ENCODE measurements at places on chromosomes 11 and 22.
A peak's percentile ranks its signal among the peaks of the same experiment; 100 is the strongest.

GRCh38 chr11:45585205-45585604, 80.2 kb downstream of the CHST1 start:
- no peak for DNase-seq

DNA sequence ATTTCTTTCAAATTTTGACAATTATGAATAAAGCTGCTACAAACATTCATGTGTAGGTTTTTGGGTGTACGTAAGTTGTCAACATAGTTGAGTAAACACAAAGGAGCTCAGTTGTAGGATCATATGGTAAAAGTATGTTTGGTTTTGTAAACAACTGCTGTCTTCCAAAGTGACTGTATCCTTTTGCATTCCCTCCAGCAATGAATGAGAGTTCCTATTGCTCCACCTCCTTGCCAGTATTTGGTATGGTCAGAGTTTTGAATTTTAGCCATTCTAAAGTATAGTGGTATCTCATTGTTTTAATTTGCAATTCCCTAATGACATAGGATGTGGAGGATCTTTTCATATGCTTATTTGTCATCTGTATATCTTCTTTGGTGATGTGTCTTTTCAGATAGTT, 28.0 kb upstream of the PHOX2A start:
- no peak for DNase-seq

DNA sequence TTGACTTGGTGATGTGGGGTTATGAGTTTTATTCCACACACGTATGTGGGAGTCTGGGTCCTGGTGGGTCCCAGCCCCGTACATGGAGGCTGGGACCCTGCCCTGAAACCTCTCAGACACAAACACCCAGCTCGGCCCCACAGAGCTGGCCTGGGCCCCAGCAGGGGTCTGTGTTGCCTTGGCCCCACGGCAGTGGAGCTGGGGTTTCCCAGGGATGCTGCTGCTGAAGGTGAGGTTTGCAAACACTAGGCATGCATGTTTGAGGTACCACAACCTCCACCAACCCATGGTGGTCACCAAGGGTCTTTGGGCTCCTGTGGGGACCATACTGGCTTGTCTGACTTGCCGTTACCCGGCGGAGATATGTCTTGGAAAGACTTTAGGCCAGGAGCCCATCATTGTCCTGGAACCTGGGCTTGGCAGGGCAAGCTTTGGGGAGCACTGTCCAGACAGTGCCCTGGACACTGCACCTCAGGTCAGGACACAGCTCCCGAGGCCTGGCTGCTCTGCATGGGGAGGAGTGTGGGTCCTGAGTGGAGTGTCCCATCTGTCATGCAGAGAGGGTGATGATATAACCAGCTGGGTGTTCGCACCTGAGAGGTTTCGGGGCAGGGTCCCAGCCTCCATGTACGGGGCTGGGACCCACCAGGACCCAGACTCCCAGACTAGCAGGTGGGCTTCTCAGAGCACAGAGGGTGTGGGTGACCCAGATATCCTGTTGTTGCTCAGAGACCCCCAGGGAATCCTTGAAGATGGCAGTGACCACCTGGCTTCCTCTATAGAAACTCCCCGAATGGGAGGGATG, 63.3 kb downstream of the KCNQ1 start:
- DNase-seq, result no peak

DNA sequence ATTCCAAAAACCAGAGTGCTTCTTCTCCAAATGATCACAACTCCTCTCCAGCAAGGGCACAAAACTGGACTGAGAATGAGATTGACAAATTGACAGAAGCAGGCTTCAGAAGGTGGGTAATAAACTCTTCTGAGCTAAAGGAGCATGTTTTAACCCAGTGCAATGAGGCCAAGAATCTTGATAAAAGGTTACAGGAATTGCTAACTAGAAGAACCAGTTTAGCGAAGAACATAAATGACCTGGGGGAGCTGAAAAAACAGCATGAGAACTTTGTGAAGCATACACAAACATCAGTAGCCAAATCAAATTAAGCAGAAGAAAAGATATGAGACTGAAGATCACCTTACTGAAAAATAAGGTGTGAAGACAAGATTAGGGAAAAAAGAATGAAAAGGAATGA, 15.5 kb downstream of the OR52M1 start:
- DNase-seq, result no peak

DNA sequence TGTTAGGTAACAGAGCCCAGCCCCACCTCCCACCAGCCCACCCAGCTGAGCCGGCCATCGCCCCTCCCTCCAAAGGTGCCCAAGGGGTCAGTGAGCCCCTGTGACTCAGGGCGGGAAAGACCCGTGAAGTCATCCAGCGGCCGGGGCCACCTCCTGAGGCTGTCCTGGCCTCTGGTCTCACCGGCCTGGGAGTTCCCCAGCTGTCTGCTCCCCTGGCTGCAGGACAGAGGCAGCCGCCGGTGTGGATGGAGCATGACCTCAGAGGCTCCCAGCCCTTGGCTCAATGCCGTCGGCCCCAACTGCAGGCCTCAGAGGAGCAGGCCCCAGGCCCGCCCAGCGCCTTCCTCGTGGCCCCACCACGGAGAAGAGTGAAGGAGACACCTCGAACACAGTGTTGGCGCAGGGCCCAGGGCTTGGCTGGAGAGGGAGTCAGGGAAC, 28.7 kb downstream of the RPL3 start:
- DNase-seq, result no peak

- no peak for DNase-seq
Observed at GRCh38 chr11:29187215-29187614, 829.6 kb downstream of the KCNA4 start.

DNA sequence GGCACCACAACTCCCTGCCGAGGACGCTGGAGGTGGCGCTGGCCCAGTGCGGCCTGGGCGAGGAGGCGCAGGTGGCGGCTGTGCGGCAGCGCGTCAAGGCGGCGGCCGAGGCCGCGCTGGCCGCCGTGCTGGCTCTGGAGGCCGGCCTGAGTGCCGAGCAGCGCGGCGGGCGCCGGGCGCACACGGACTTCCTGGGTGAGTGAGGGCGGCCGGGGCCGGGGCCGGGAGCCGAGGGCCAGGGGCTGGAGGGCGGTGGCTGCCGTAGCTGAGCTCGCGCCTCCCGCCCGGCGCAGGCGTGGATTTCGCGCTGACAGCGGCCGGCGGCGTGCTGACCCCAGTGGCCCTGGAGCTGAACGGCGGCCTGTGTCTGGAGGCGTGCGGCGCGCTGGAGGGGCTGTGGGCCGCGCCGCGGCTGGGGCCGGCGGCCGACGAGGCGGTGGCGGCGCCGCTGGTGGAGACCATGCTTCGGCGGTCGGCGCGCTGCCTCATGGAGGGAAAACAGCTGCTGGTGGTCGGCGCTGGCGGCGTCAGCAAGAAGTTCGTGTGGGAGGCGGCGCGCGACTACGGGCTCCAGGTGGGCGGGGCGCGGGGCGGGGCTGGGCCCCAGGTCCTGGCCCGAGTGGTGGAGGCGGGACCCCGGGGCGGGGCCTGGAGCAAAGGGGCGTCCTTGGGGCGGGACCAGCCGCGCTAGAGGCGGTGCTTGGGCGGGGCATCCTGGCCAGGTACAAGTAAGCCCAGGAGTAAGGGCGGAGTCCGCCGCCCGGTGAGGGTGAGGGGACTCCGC, 5.4 kb downstream of the CARNS1 start:
- peak; percentile 89 for DNase-seq

- no peak for DNase-seq
Observed at GRCh38 chr22:44834065-44834464, 81.7 kb downstream of the ARHGAP8 start.

GRCh38 chr22:38080850-38081635, 2.9 kb downstream of the SLC16A8 start:
- peak; percentile 33 for DNase-seq

DNA sequence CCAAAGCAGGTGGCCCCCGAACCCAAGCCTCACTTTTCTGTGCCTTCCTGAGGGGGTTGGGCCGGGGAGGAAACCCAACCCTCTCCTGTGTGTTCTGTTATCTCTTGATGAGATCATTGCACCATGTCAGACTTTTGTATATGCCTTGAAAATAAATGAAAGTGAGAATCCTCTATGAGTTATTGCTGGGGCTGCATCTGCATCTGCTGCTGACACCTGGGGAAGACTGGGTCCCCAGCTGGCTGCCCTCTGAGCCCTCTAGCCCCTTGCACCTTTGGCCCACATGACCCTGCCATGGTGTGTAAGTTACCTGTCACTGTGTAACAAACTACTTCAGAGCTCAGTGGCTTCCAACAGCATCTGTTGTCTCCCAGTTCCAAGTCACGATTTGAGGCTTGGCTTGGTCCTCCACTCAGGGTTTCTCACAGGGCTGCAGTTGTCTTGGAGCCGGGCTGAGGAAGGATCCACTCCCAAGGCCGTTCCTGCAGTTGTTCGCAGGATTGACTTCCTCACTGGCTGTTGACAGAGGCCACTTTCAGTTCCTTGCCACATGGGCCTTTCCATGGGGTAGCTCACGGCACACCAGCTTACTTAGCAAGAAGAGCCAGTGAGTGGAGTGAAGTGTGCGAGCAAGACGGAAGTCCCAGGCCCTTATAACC, 13.5 kb upstream of the UVRAG start:
- no peak for DNase-seq

GRCh38 chr11:72228229-72228843, 3.8 kb downstream of the INPPL1 start:
- DNase-seq, result no peak

GRCh38 chr11:119858288-119858687, 129.3 kb upstream of the NECTIN1 start:
- no peak for DNase-seq

DNA sequence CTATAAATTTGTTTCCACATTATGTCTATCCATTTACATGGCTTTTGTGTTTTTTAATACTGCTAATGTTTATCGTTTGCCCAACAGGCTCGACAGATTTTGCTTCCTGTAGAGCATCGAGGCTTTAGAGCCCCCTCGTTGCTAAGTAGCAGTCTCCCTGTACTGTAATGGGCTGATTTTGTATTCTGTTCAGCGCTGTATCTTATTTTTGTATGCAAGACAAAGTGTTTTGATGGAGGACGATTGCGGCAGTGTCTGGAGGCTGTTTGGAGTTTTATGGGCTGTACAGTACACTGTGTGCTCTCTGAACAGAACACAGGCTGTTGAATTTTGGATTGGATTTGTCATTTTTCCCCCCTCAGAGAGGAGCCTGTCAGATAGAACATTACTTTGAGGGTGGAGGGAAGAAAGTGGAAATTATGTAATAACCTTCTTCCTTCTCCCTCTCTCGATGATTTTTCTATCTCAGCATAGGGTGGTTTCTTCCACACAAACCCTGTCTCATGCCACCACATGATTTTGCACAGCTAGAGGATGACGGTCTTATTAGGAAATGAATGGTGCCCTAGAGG, 104.4 kb downstream of the ZBTB16 start:
- DNase-seq, result no peak

- no peak for DNase-seq
Observed at GRCh38 chr11:69152733-69153421, 2.9 kb upstream of the SMIM38 start.

DNA sequence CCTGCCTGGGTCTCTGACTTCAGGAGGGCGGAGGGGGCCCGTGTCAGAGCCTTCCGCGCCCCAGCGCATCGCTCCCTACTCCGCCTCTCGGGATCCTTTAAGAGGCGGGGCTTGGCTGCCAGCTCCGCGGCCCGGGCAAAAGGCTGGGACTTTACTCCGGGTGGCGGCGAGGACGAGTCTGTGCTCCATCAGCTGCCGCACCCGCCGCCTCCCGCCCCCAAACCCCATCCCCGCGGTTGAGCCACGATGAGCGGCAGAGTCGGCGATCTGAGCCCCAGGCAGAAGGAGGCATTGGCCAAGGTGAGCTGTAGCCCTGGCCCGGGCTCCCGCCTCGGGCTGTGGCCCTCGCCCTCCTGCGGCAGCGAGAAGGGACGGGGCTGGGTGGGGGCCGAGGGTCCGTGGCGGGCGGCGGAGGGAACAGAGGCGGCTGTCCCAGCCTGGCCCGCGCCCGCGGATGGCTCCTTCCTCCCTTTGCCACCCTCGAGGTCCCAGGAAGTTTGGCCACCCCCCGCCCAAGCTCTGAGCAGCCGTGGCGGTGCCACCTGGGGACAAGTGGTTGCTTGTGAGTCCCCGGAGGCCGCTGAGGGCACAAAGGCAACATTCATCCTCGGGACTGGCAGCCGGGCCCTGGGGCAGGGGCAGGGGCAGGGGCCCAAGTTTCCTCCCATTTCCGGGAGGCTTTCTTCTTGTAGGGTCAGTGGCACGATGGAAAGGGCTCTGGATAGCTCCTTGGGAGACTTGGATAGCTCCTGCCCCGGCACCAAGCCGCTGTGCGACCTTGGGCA, at the start of gene SEC14L2:
Gene SEC14L2, plus strand, starts transcription at position 148 of the 785 bp plus-strand sequence. Its CDS starts 99 bp downstream, at position 247.
- DNase-seq, result no peak

DNA sequence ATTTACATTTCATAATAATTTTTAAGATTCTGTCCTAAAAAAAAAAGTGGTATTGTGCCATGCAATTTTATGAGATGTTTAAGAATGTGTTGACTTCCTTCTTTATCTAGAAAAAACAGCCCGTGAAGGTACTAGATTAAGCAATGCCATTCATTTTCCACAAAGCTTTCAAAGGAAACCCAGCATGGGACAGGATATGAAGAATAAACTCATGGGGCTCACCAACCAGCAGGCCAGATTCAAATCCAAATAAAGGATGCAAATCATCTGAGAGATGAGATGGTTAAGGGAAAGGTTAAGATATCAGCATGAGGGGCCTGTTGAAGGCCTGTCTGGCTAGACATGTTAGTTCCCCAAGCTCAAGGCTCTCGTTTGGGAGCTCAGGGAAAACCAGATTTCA, 199.1 kb downstream of the SWAP70 start:
- no peak for DNase-seq

DNA sequence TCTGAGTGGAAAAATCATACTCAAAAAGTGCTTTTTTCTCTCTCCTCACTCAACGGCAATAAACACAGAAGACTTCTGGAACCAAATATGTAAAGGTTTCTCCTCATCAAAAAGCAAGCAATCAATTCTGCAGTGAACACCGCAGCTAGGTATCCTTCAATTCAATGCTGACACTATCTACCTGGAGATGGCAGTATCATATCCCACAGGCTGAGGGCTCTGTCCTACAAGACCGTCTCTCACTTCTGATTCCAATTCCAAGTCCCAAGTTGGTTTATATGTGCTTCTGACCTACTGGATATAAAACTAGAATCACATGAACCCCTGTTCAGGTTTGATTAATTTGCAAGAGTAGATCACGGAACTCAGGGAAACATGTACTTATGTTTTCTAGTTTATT, 59.7 kb upstream of the LUZP2 start:
- no peak for DNase-seq

- DNase-seq, result no peak
Observed at GRCh38 chr11:64384981-64385944, 26.3 kb downstream of the RPS6KA4 start.

- DNase-seq, result no peak
Observed at GRCh38 chr22:45631140-45631840, 40.3 kb upstream of the ATXN10 start.

Measured in NCI-H1930 (cell line).